ENCODE measurements at places on chromosomes 13 and 19. TPM values are rescaled to one million over a fixed set of nuclear protein-coding genes. Genes with fewer than 3 reads are reported as not detected.

ZSWIM9 gene
- total RNA-seq: 7.4 TPM

DACT3 gene
- 0.19 TPM for total RNA-seq

PINLYP gene
- 1.1 TPM for total RNA-seq

NAA16 gene
- total RNA-seq: 49.4 TPM

ZNF761 gene
- total RNA-seq: 10.0 TPM

SBSN gene
- not detected for total RNA-seq

SHISA2 gene
- 1.6 TPM for total RNA-seq

SULT2A1 gene
- not detected for total RNA-seq

ICAM5 gene
- total RNA-seq: 0.48 TPM

CEACAM4 gene
- total RNA-seq: 1.5 TPM

HRC gene
- total RNA-seq: not detected

PGPEP1 gene
- total RNA-seq: 57.1 TPM

EBI3 gene
- not detected for total RNA-seq

CAMSAP3 gene
- total RNA-seq: 0.05 TPM

PRR36 gene
- total RNA-seq: 0.22 TPM

LPAR6 gene
- total RNA-seq: 24.1 TPM

GPX4 gene
- total RNA-seq: 228 TPM

FFAR1 gene
- 0.10 TPM for total RNA-seq
